Daoy (cell line): ENCODE measurements at places on chromosomes 2 and 18. TPM values are rescaled to one million over a fixed set of nuclear protein-coding genes. Genes with fewer than 3 reads are reported as not detected.

Gene CLEC4F
- total RNA-seq = not detected in 2 replicates

Gene RTKN
- total RNA-seq = 5.4 and 6.9 TPM in 2 replicates

Gene SLC4A1AP
- 46.3 and 51.6 TPM in 2 replicates for total RNA-seq

Gene TTR
- not detected in 2 replicates for total RNA-seq

GRCh38 chr2:89842180-89842908, 1150.9 kb downstream of the RPIA start:
- DNase-seq = no peak

GRCh38 chr2:109268916-109269315, 139.9 kb downstream of the SH3RF3 start:
- no peak for DNase-seq

DNA sequence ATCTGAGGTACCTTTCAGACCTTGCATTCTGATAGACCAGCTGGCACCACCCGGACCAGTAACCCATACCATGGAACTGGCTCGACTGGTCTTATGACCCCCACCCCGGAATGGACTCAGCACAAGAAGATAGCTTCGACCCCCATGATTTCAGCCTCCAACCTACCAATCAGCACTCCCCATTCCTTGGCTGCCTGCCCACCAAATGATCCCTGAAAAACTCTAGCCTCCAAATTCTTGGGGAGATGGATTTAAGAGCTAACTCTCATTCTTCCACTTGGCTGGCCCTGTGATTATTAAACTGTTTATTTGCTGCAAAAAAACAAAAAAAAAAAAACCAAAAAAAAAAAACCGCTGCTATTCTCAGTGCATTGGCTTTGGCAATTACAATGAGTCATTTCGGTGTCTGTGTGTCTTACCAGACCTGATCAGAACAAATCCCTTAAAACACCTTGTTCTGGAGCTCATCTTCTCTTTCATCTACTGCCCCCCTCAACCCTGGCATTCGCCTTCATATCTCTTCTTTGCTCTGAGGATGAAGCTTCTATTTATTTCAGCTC, 60.1 kb upstream of the KIF5C start:
- DNase-seq = peak; percentile 24

- no peak for DNase-seq
Measured at GRCh38 chr18:30989141-30989540, 53.4 kb downstream of the DSC3 start.

- peak; percentile 33 for DNase-seq
Measured at GRCh38 chr2:11022591-11023273, 111.0 kb downstream of the KCNF1 start.

- no peak for DNase-seq
Measured at GRCh38 chr2:230129343-230129742, 60.6 kb upstream of the SLC16A14 start.

- DNase-seq = no peak
Measured at GRCh38 chr2:31057691-31058090, 80.5 kb downstream of the GALNT14 start.

DNA sequence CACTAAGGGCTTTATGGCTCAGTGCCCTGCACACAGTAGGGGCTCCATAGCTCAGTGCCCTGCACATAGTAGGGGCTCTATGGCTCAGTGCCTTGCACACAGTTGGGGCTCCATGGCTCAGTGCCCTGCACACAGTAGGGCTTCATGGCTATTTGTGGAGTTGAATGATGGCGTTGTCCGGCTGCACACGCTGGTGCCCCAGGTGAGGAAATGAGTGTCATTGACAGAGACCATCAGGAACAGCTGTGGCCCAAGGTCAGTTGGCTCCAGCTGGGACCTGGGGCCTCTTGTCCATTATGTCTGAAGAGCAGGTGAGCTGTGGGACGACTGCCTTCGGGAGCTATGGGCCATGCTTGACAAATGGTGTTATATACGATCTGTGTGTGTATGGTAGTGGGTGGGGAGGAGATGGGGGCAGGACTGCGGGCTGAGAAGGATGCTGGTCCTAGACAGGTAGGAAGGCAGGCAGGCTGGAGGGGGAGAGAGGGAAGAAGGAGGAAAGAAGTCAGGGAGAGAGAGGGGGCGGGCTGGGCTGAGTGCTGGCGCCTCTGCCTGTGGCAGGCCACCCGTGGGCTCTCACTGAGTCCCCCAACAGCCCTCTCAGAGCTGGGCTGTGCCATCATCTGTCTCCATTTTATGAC, 130.6 kb downstream of the CLIP4 start:
- DNase-seq = no peak

- DNase-seq = peak; percentile 11
Measured at GRCh38 chr18:74064510-74064909, 83.1 kb downstream of the FBXO15 start.

DNA sequence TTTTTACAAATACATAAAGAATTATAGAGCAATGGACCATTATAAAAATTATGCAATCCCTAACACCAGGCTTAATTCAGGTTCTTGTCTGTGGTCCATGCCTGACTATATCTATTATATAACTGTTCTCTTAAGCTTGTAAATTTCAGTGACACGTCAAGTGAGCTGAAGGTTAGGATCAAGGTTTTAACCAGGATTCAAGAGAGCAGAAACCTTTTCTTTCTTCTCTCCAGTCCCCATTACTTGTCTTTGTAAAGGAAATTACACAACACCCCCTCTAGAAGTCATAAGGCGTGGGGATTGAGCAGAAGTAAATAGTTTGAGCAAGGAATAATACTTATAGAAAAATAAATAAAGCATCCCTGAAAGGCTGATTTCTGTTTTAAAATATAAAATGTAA, 122.0 kb downstream of the ZNF521 start:
- DNase-seq = no peak

- DNase-seq = no peak
Measured at GRCh38 chr2:39128919-39129391, 8.1 kb upstream of the SOS1 start.
